ENCODE measurements at places on chromosomes 6 and 20. TPM values are rescaled to one million over a fixed set of nuclear protein-coding genes. Genes with fewer than 3 reads are reported as not detected.

DNA sequence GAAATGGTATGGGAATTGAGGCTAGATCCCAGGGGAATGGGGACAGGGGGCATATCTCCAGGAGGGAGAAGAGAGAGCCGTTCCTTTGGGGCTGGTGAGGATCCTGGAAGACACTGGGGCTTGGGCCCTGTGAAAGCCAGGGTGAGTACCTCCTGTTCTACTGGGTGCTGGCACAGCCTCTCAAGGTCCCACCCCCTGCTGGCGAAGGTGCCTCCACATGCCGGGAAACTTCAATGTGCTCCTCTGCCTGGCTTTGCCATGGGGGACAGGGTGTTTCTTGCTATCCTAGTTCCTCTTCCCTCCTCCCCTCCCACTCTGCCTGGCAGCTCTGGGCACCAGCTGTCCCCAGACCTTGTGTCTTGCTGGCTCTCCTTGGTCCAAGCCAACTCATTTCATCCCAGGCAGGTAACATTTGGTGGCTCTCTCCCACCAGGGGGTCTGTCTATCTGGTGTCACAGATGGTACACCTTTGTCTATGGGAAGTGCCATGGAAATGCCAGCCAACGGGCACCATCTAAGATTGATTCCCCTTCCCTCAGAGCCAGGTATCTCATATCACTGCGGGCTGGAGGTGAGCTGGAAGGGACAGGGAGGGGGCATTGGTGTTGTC lies 56.8 kb downstream of the MDGA1 start:
- DNase-seq = no peak
- H3K4me1 ChIP-seq = no peaks in the 10 kb centered on the region
- no peaks in the 10 kb centered on the region for H3K27me3 ChIP-seq
- no peak overlapping the region for H3K27ac ChIP-seq

GRCh38 chr20:2387580-2387979 lies 6.9 kb downstream of the TGM6 start:
- H3K27me3 ChIP-seq = peaks cover 8% of the 10 kb centered on the region

- no peak for DNase-seq
- H3K4me1 ChIP-seq = no peaks in the 10 kb centered on the region
- H3K27ac ChIP-seq = no peak overlapping the region
Observed at GRCh38 chr6:136549300-136550044, 750 bp downstream of the MAP7 start.

DNA sequence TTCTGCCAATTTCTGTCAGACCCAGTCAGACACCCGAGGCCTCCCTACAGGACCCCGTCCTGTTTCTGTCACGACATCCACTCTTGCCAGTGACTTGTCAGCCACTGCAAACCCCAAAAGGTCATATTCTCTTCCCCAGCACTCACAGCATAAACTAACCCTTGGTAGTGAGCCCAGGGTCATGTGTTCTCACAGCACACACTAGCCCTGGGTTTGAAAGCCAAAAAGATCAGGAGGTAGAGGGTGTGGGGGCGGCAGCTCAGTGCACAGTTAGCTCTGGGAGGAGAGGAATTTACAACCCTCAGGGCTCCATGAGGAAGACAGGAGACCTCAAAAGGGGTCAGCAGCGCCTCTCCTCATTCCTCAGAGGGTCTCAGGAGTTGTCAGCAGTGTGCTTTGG lies 9.9 kb upstream of the SNX9 start:
- H3K4me3 ChIP-seq = no peak overlapping the region
- no peak for DNase-seq
- H3K27ac ChIP-seq = no peak overlapping the region
- H3K27me3 ChIP-seq = no peaks in the 10 kb centered on the region
- no peaks in the 10 kb centered on the region for H3K4me1 ChIP-seq

DNA sequence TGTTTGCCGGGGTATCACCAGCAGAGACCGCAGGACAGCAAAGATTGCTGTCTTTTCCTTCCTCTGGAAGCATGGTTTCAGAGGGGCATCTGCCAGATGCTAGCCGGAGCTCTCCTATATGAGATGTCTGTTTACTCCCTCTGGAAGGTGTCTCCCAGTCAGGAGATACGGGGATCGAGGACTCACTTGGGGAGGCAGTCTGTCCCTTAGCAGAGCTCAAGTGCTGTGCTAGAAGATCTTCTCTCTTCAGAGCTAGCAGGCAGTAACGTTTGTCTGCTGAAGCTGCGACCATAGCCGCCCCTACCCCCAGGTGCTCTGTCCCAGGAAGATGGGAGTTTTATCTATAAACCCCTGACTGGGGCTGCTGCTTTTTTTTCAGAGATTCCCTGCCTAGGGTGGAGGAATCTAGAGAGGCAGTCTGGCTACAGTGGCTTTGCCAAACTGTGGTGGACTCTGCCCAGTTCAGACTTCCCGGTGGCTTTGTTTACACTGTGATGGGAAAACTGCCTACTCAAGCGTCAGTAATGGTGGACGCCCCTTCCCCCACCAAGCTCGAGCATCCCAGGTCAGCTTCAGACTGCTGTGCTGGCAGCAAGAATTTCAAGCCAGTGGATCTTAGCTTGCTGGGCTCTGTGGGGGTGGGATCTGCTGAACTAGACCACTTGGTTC lies 133.0 kb upstream of the FLRT3 start:
- H3K27me3 ChIP-seq = no peaks in the 10 kb centered on the region
- H3K36me3 ChIP-seq = no peaks in the 10 kb centered on the region
- no peaks in the 10 kb centered on the region for H3K4me1 ChIP-seq

GRCh38 chr6:13009461-13009860 lies 292.9 kb downstream of the PHACTR1 start:
- no peaks in the 10 kb centered on the region for H3K36me3 ChIP-seq
- no peak overlapping the region for H3K4me3 ChIP-seq
- DNase-seq = no peak
- no peaks in the 10 kb centered on the region for H3K27me3 ChIP-seq

- H3K27ac ChIP-seq = no peak overlapping the region
- no peak overlapping the region for H3K4me3 ChIP-seq
- H3K4me1 ChIP-seq = peaks cover 3% of the 10 kb centered on the region
- no peaks in the 10 kb centered on the region for H3K27me3 ChIP-seq
Observed at GRCh38 chr6:154542747-154543146, 32.3 kb upstream of the CNKSR3 start.

DNA sequence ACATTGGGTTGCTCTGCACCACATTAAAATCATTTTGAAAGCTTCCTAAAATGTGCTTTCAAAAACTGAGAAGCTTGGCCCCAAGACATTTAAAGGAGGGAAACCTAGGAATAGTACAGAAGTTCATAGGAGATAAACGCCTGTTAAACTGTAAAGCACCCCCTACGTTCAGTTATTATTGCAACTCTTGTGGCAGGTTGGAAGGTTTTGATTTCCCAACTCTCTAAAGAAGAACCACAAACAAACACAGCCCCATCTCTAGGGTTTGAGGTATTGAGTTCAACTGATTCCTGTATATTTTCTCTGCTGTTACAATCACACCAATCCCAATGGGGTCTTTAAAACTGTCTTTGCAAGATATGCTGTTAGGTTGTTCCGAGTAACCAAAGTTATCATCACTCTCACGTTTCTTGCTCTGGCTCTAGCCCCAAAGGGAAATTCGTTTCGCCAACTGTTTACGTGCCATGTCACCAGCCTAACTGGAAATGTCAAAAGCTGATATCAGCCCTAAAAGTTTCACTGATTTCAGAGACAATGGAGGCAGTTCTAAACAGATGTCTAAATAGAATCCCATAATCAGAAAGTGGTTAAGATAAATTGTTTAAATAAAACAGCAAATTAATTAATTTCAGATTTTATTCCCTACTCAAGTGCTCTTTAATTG lies 12.1 kb downstream of the TFAP2A start:
- peaks cover 35% of the 10 kb centered on the region for H3K36me3 ChIP-seq
- H3K4me1 ChIP-seq = no peaks in the 10 kb centered on the region
- no peak overlapping the region for H3K4me3 ChIP-seq
- DNase-seq = no peak
- H3K27me3 ChIP-seq = no peaks in the 10 kb centered on the region
- H3K27ac ChIP-seq = no peak overlapping the region

- peaks cover 12% of the 10 kb centered on the region for H3K4me1 ChIP-seq
- no peak for DNase-seq
- peaks cover 30% of the 10 kb centered on the region for H3K36me3 ChIP-seq
- no peak overlapping the region for H3K27ac ChIP-seq
Observed at GRCh38 chr20:41180599-41181333, 43.4 kb downstream of the PLCG1 start.

DNA sequence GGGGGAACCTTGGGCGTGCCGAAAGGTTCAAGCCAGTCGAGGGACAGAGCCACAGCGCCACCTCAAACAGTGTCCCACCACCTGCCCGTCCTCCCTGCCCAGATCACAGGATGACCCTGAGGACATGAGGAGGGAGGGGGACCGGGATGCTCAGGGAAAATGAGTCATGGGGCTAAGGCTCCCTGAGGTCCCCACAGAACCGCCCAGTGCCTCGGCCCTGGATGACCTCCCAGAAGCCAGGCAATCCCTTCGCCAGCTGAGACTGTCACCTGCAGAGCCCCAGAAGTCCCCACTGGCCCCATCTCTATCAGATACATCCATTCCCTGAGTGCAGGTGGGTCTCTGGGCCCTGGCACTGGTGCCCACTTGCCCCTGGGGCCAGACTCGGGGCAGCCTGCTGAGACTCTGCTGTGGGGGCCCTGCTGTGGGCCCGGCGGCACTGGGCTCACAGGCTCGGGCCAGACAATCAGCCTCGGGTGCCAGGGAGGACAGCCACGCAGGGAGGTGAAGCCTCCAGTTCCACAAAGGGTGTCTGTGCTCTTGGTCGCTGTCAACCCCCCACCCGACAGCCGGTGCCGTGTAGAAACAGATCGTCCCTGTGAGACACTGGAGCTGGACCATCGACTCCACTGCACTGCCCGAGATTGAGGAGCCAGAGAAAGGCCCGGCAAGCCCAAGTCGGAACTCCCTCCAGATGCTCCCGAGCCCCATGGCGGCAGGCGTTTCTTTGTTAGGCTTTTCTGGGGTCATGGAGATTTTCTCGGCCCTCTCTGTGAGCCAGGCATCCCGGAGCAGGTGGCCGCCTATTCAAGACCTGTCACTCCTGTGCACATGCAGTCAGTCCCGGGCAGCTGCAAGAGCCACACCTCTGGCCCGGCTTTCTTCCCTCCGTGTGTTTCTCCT lies 26.1 kb downstream of the PXDC1 start:
- 0 out of 2 replicates have a peak, but pooled peaks cover 2% of the 10 kb centered on the region for H3K36me3 ChIP-seq
- no peaks in the 10 kb centered on the region for H3K27me3 ChIP-seq
- H3K27ac ChIP-seq = peak overlapping the region; percentile 22
- peaks cover 3% of the 10 kb centered on the region for H3K4me1 ChIP-seq
- DNase-seq = peak; percentile 32

DNA sequence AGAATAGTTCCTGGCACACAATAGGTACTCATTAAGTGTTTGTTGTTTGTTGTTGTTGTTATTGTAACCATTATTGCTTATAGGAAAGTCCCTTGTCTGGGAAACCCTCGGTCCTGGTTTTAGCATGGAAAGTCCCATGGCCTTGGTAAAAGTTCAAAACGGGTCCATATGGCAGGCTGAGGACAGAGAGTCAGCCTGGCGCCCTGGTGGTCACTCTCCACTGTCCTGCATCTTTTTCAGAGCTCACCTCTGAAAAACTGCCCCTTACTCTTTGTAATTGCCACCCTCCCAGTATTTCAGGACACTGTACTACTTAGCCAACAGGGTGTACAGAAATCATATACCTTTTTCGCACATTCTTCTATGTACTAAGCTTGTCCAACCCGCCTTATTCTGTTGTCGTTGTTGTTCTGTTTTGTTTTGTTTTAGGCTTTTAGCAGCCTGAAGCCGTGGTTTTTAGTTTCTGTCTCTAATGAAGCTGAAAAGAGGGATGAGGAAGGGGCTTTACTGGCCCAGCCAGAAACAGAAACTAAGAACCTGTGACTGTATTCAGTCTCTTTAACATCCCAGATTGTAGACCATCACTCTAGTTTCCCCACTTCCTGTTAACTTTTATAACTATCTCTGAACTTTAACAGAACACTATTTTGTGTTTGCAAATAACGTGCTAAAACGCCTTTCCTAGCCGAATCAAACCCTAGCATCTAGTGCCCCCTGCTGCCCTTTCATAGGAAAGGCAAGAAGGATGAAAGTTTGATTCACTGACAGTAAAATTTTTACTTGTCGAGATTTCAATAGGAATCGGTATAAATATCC lies 7.6 kb upstream of the TMEM14A start:
- 0 out of 2 replicates have a peak, but pooled peaks cover 6% of the 10 kb centered on the region for H3K4me1 ChIP-seq
- peak overlapping the region; percentile 24 for H3K27ac ChIP-seq
- peak overlapping the region; percentile 79 for H3K4me3 ChIP-seq
- H3K36me3 ChIP-seq = no peaks in the 10 kb centered on the region
- peak; percentile 24 for DNase-seq

DNA sequence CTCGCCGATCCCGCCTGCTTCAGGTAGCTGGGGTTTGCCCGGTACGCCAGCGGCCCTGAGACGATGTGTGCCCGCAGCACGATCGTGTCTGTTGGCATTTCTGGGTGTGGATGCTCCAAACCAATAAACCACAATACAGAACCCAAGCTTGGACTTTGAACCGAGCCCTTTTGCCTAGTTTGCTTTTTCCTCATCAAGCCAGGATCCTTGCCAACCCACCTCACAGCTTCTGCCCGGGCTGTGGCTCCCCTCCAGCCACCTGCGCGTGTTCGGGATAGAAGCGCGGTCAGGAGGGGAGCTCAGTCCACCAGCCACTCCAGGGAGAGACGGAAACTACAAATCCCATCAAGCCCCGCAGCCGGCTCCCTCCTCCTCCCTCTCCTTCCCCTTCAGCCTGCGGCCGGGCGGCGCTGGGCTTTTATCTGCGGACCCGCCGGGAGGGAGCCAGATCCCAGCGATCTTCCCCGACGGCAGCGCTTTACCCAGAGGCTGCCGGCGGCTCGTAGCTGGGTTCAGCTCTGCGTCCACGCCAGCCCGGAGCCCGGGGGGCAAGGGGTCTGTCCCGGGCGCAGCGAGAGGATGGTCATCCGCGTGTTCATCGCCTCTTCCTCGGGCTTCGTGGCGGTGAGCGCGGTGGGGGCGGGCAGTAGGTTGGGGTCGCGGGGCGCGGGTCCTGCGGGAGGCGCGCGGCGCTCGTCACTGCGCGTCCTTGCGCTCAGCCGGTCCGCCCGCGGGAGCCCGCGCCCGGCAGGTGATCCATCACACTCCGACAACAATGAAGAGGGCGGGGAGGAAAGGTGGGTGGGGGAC lies at the start of gene SH3BGRL2:
Gene SH3BGRL2 (plus strand): TSS at position 447 of the 810 bp plus-strand sequence. CDS start 133 bp downstream, at position 580.
- no peak within 1 kb of the TSS for H3K27ac ChIP-seq
- peak within 1 kb of the TSS; percentile 88 for H3K4me3 ChIP-seq
- H3K36me3 ChIP-seq = no peaks in the 10 kb centered on the region
- H3K4me1 ChIP-seq = no peaks in the 10 kb centered on the region
- DNase-seq = peak; percentile 84
- H3K27me3 ChIP-seq = no peaks in the 10 kb centered on the region

DNA sequence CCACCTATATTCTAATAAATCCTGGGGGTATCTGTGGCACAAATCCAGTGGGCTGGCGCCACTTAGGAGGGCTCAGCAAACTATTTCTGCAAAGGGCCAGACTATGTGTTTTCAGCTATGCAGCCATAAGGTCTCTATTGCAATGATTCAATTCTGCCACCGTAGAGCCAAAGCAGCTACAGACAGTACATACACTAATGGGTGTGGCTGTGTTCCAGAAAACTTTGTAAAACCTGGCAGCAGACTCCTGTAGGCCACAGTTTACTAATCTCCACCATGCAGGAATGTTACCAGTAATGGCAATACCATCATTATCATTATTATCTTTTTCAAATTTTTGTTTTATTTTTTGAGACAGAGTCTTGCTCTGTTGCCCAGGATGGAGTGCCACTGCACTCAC lies 65.7 kb downstream of the SULF2 start:
- no peak for DNase-seq
- H3K27me3 ChIP-seq = no peaks in the 10 kb centered on the region
- H3K4me1 ChIP-seq = no peaks in the 10 kb centered on the region
- H3K27ac ChIP-seq = no peak overlapping the region
- peaks cover 9% of the 10 kb centered on the region for H3K36me3 ChIP-seq

LRFN2 gene
- total RNA-seq = not detected

CST5 gene
- not detected for total RNA-seq

RIPOR2 gene
- total RNA-seq = 3.9 TPM

CTCFL gene
- total RNA-seq = not detected

ANGPT4 gene
- total RNA-seq = not detected

STXBP5 gene
- 32.9 TPM for total RNA-seq

Data from SJCRH30 (cell line).